ENCODE measurements at places on chromosomes 2 and 18.
A peak's percentile ranks its signal among the peaks of the same experiment; 100 is the strongest.

GRCh38 chr2:86370579-86370978 is 33.2 kb upstream of the REEP1 start:
- DNase-seq: no peak

DNA sequence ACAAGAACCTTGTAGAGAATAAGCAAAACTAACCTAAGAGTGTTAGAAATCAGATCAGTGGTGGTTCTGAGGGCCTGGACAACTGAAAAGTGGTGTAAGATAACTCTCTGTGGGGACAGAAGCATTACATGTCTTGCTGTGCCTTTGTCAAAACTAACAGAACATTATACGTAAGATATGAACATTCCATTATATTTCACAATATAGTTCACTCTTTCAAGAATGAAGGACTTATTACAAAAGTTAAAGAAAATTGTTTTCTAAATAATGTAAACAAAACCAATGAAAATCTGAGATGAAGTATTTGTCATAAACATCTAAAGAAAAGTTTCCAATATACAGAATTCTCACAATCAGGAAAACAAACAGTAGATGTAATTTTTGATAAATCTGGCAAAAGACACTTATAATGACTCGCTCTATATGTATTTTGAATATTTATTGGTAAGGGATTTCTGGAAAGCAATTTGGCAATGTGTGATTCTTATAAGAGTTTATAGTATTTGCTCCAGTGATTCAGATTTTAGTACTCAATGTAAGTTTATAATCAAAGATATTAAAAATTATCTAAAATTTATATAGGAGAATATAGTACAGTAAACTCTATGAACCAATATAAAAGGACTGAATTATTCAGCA is 258.4 kb downstream of the CD226 start:
- DNase-seq: no peak

DNA sequence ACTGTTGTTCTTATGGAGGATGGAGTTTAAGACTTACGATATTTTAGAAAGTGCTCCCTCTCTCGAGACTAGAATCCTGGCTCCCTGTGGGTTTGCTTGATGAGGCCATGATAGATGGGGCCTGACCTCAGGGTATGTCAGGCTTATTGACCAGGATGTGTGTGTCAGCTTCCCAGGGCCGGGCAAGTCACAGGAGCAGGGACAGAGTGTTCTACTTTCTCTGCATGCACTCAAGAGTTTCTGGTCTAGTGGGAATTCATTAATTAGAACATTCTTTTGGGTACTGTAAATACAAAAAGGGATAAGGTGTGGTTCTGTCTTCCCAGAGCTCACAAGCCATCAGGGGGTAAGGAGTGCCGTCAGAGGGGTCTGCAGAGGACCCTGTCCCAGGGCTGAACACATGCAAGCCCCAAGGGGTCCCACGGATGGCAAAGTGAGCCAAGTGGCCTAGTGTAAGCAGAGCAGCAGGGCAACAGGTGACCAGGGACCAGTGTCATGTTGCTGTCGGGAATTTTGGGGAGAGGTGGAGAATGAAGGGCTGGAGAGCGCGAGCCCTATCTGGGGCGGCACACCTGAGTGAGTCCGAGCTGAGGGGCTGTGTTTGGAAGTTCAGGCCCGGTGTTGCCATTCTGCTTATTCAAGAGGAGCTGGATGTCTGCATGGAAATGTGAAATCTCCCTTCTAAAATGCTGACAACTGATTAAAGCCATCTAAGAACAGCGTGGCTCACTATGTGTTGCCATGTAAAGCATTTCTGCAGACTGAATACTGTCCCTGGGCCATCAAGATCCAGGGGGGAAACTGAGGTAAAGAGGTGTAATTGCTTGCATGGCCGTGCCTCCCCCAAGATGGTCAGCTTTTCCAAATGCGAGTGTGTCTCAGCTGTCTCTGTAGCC is 91.4 kb downstream of the TGFA start:
- no peak for DNase-seq

DNA sequence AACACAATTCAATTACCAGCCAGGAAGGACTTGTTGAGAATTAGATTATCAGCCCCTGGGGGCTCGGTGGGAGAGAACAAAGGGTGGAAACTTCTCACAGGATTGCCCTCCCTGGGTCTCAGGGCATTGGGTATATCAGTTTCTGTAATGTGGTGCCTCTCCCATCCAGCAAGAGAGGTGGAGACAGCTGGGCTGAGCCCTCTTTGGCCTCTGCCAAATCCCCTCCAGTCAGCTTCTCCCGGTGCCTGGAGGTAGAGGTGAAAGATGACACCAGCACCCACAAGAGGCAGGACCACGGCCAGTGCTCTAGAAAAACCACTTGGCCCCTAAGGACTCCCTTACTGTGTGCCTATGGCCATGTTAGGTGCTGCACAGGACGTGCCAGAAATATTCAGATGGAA is 179.7 kb downstream of the HAUS1 start:
- peak; percentile 27 for DNase-seq

DNA sequence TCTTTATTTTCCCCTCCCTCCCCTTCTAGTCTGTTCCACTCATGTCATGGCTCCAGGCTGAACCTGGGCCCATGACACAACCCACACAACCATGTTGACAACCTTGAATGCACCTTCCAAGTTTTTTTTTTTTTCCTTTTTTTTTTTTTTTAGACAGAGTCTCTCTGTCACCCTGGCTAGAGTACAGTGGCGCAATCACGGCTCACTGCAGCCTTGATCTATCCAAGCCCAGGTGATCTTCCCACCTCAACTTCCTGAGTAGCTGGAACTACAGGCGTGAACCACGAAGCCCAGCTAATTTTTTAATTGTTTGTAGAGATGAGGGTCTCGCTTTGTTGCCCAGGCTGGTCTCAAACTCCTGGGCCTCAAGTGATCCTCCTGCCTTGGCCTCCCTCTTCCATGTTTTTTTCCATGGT is 21.9 kb upstream of the ROCK2 start:
- no peak for DNase-seq

GRCh38 chr2:119463136-119463535 is 31.5 kb downstream of the TMEM37 start:
- DNase-seq: no peak

DNA sequence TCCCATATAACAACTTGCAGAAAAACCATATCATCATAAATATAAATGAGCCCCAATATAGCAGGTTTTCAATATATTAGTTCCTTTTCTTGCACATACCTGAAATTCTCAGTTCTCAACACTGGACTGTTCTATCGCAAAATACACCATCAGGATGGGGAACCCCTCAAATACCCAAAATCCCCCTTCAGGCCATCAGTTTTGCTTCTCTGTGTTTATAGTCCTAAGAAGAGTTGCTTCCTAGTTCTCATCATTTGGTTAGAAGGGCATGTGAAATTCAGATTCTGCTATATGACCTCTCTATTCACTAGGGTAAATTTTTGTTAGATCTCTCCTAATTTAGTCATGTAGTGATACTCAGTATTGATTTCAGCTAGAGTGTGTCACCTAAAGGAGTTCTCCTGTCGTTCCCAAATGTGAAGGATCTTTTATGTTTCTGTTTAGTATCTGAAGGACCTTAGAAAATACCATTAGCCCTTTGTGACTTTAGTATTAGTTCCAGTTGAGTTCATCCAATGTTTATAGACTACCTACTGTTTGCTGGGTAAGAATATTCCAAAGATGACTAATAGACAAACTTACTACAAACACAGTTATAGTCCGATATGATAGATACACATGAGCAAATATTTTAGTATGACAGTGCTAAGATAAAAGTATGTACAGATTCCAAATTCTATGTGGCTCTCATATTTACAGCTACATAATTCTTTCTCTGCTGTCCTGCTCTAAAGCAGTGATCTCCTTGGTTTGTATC is 115.8 kb downstream of the TTC27 start:
- no peak for DNase-seq

DNA sequence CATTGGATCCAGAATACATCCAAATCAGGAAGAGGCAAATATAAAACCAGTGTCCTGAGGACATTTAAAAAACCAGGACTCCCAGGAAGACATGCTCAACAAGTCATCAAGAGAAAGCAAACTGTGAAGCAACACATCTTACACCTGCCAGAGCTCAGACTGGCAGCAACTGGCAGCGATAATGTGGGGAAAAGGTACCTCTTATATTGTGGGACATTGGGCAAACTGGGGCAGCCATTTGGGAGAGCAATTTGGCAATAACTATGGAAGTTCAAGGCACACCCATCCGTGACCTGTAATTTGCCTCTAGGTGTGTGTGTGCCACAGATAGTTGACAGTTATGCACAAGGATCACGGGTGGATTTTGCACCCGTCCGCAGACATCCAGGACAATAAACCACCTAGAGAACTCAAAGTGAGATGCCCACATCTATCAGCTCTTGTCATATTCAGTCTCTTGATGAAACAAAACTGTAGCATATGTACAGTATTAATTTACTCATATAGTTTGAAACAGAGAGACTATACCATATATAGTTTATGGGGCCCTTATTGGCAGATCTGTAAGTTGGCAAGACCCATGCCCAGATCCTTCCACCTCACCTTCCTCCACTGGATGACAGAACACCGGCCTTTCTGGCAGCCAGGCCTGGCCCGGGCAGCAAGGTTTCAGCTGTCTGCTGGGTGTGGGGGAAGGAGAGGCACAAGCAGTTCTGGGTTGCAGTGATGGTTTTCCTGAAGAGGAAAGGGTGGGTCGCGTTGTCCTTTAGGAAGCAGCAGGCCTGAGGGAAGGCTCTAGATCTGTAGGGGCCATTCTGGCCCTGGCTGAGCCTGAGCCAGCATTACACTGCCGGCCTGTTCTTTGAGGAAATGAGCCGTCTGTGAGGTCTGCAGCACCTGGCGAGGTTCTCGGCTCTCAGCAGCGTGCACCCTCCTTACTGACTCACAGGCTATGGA is 18.8 kb downstream of the HJURP start:
- DNase-seq: no peak

DNA sequence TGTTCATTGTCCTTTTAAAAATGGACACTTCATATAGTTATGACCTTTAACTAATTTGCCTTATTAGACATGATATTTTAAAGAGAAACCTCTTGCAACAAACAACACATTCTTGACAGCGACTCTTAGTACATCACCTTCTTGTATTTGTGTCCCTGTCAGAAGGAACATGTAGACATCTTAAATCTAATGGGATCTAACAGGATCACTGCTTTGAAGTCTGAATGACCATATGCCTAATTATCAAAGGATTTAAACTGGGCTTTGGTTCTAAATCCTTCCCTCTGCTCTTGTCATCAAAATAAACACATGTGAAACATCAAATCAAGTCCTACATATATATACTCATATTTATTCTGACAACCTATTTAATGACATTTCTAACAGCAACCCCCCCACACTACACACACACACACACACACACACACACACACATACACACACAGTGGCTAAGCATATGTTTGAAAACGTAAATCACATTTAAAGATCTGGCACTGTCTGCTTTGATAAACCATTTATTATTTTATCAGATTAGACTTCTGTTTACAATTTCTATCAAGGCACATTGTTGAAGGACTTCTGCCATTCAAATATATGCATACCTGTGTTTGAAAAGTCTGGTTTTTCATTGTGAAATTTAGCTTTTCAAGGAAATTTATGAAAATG is 4.2 kb downstream of the GALNT13 start:
- DNase-seq: no peak

DNA sequence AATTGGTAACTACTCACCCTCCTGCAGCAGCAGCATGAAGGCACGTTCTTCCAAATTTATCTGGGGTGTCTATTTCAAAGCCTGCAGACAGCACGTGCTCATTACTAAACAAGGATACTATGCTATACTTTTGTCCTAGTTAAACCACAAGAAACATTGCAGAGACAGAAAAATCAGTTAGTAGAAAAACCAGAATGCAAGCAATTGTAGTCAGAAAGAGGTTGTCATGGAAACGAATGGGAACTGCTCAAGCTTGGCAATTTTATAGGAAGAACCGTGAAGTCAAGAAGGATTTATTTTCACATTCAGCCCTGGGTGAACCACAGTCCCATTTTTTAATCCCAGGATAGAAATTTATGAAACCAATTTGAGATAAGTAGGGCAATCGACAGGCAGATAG is 162.2 kb upstream of the PGAP1 start:
- no peak for DNase-seq

GRCh38 chr2:238496756-238497609 is 70.3 kb downstream of the ASB1 start:
- no peak for DNase-seq

GRCh38 chr2:235511187-235511661 is 17.4 kb downstream of the AGAP1 start:
- peak; percentile 47 for DNase-seq

DNA sequence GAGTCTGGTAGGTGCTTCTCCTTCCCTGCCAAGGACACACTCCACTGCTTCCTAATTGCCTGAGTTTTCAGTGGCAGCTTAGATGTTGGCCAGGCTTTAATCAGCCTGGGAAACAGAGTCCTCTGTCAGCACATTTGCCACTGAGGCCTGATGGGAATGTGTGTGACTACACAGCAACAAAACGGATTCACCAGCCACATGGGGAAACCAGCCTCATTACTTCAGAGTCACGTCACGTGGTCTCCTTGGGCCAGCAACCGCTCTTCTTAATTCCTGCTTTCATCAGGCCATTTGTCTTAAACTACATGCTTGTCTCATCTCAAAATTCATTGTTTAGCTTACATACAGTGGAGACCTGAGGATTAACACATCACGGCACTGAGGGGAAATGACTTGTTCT is 93.9 kb upstream of the LTBP1 start:
- no peak for DNase-seq

- no peak for DNase-seq
Observed at GRCh38 chr2:85309699-85310321, 18.0 kb downstream of the TGOLN2 start.

- DNase-seq: no peak
Observed at GRCh38 chr18:55509631-55510324, 78.2 kb downstream of the TCF4 start.

GRCh38 chr2:23489471-23490322 is 104.7 kb downstream of the KLHL29 start:
- no peak for DNase-seq

DNA sequence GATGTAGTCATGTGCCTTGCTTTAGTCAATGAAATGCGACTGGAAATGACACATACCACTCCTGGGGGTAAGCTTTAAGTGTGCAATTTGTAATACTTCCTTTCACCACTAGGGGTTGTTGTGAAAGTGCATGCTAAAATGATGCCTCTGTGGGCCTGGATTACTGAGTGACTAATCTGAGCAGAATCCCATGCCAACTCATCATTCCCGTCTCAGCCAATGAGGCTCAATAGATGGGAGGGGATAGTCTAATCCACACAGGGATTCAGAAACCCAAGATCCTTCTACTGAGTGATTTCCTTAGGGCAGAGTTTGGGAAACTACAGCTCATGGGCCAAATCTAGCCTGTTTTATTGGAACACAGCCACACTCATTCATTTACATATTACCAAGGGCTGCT is 54.0 kb downstream of the HRH4 start:
- DNase-seq: no peak

DNA sequence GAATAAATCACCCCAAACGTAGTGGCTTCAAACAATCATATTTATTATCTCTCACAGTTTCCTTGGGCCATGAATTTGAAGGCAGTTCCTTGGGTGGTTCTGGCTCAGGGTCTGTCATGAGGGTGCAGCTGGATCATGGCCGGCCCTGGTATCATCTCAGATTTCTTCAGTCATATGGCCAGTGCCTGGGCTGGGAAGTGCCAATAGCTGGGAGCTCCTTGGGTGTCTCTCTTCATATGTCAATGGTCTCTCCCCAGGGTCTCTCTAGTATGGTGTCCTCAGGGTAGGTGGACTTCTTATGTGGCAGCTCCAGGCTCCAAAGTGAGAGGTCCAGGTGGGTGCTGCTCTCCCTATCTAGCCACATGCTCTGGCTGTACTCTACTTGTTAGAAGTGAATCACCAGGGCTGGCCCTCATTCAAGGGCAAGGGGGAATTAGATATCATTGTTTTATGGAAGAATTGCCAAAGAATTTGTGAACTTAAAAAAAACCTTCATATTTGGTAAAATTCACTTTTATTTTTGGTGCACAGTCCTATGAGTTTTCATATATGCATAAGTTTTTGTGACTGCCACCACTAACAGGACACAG is 15.4 kb downstream of the FHOD3 start:
- no peak for DNase-seq

Measured in NCI-H2029 (cell line).